ENCODE measurements at places on chromosomes 2 and 18.

DNA sequence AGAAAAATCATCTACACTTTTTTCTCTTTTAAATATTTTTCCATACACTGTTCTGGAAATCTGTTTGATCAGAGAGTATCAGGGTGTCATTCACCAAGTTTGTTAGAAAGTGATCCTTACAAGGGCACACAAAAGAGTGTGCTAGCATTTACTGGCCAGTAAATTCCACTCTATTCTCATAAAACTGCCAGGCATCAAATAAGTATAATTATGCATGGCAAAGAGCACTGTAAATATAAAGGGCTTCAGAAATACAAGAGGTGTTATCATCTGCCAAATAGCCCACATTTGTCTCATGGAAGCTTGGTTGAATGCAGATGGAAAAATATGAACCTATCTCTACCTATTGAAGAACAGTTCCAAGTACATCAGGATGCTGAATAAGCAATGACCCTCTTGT, 847.3 kb upstream of the ACVR2A start:
- no peak for DNase-seq

DNA sequence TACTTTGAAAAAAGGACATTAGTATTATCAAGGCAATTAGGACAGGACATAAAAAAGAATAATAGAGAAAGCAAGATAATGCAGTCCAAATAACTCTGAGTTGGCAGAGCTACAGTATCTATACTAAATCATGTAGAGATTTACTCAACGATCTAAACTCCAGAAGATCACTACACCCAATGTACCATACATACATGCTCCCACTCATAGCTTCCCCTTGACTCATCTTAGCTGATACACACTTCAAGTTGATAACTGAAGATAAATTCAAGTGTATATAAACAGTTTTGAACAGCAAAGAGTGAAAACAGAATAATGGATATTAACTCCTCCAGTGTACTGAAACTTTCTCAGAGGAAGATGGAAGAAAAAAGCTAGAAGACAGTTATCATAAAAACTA, 78.5 kb downstream of the SESTD1 start:
- DNase-seq: no peak

DNA sequence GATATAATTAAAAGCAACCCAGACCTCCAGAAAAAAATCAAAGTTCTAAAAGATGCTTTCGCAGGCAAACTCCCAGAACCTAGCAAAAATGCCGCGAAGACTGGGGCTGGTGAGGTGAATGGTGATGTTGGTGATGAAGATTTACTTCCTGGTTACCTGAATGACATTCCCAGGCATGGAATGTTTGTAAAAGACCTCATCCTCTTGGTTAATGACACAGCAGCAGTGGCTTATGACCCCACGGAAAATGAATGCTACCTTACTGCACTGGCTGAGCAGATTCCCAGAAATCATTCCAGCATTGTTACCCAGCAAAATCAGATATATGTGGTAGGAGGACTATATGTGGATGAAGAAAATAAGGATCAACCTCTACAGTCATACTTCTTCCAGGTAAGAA, 994 bp downstream of the KLHL41 start:
- DNase-seq: no peak

- no peak for DNase-seq
These were observed 15.4 kb downstream of the CFAP65 start for GRCh38 chr2:219025637-219026585.

- no peak for DNase-seq
These were observed 1063.8 kb downstream of the SOCS6 start for GRCh38 chr18:71352618-71353017.

- DNase-seq: no peak
These were observed 19.4 kb downstream of the RRM2 start for GRCh38 chr2:10141736-10142639.

DNA sequence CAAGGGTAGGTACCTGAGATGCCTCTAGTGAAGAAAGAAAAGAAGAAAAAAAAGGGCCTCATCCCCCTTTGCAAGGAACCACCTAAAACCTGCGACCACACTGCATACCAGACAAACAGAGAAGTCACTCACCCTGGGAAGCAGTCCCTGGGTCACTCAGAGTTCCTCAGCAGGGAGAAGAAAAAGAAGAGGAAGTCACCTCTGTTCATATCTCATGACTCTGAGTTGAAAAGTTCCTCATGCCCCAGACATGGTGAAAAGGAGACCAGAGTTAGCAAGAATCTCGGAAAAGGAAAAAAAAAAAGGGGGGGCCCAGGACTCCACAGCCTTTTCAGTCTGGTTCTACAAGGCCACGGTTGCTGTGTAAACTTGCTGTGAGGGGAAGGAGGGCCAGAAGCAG, 478.4 kb upstream of the NRXN1 start:
- DNase-seq: no peak

GRCh38 chr18:56672391-56672790, 21.2 kb downstream of the WDR7 start:
- DNase-seq: no peak
